Small intestine (tissue), 16 donors: ENCODE measurements at places on chromosomes 4 and X.

- no peak for DNase-seq
Observed at GRCh38 chrX:10111364-10112148, 45.2 kb upstream of the CLCN4 start.

DNA sequence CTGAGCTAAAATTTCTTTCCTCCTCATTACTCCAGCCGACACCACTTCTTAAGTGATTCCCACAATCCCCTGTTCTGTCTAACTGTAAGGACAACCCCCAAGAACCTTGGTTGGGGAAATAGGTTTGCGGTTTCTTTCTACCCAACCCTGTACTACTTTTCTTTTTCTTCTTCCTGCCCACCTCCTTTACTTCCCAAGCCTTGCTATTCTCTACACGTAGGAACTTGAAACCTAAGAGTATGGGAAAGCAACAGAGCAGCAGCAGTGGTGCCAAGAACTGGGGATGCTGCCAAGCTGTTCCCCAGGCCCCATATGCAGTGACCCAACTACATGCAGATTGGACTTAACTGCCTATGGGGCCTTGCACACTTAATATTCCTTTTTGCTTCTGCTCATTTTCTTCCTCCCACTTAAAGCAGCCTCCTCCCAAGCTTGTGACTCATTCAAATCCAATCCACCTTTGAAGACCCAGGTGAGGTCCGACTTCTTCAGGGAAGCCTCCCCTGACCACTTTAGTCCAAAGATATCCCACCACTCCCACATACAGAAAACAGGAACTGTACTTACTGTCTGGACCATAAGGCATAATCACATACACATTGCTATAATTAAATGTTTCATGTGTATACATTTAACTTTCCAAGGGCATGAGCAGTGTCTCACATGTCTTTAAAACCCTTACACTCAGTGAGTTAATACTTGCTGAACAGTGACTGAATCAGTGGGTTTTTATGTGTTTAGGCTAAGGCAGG is 1.7 kb downstream of the FAM120C start:
- no peak for DNase-seq

GRCh38 chr4:114364857-114365256 is 233.8 kb upstream of the UGT8 start:
- DNase-seq: no peak

DNA sequence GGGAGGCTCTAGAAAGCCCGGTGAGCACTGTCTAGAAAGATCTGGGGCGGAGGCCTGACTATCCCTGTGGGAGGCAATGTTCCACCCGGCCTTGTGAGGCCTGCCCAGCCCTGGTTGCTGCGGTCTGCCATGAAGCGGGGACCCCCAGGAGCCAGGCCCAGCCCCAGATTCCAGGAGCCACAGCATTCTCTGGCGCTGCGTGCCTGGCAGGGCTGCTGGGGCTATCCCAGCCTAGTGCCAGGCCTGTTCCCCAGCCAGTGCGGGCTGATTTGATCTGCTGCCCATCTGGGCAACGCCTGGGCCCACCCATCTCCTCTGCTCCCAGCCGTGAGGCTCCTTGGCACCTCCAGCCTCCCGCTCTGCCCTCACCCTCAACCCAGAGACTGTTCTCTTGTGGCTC is 19.6 kb downstream of the ATP2B3 start:
- no peak for DNase-seq

GRCh38 chr4:83358410-83358809 is 23.8 kb upstream of the HPSE start:
- DNase-seq: no peak

- no peak for DNase-seq
Observed at GRCh38 chr4:165088366-165088765, 24.3 kb downstream of the TMEM192 start.

DNA sequence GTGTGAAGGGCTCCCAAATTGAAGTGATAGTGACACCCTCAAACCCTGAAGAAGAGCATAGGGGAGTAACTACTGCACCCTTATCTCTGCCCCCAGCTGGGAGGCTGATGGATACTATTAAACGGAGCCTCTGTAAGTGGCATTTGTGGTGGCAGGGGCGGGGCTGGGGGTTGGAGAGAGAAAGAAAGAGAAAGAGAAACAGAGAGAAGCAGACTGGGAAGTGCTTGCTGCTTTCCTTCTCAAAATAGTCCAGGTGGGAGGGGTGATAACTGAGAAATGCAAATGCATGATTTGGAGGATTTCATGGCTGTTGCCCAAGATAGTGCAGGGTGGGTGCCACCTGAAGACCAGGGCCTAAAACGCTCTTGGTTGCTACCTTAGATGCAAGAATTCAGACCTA is 253.5 kb upstream of the GATB start:
- DNase-seq: no peak

GRCh38 chrX:30488092-30488491 is 89.5 kb downstream of the TASL start:
- no peak for DNase-seq

DNA sequence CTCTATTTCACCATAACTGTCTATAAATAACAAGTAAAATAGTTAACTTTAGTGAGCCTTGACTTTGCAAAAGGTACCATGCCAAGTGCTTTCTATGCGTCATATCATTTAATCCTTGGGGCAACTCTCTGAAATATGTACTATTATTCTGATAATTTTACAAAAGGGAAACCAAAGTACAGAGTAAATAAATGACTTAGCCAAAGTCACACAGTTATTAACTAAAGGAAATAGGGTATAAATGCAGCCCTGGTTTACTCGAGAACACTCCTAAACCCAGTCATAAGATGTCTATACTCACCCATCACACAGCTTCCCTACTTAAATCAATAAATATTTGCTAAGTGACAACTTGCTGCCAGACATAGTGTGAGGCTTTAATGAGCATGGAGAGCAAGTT is 14.4 kb downstream of the KCTD8 start:
- DNase-seq: no peak

DNA sequence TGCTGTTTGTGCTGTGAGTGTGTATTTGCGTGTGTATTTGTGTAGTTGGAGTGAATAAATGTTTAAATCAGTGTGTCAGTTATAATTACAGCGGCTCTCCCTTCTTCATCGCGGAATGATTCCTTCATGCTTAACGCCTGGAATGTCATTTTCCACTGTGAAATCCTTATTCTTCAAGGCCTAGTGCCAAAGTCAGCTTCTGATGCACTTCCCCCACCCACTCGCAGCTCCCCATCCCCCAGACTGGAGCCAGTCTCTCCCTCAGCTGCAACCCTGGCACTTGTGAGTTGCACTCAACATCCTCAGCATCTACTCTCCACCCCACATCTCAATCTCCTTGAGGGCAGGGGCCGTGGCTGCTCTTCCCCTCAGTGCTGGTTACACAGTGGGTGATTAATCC is 583.0 kb downstream of the BCOR start:
- no peak for DNase-seq

DNA sequence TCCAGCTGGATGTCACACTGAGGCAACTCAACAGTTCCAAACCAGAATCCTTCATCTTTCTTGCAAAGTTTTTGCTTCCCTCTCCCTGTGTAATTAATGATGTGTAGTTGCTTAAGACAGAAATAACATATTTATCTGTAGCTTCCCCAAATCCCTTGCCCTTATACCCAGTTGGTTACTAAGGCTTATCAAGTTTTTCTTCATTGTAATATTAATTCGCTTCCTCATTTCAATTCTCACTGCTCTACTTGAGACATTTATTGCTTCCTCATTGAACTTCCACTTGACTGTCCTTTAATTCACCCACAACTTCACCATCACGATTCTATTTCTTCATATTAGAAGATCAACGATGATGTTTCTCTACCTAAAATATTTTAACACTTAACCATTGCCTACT is 386.6 kb upstream of the CPEB2 start:
- no peak for DNase-seq

- no peak for DNase-seq
Observed at GRCh38 chr4:147954850-147955249, 223.0 kb downstream of the ARHGAP10 start.

DNA sequence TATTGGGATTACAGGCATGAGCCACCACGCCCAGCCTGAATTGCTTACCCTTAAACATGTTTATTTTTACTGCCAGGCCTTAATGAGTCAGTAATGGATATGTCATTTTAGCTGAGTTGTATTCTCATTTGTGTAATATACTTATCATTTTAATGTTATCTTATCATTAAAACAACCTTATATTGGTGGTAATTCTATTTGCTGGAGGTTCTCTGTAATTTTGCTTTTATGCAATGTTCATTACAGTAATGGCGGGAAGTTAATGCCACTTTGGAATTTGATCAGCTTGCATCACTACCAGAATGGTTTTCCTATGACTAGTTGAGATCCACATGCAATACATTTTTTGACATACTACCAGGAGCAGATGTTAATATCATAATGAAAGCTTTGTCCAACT is 6.3 kb upstream of the PGAM4 start:
- DNase-seq: peak; percentile 78

DNA sequence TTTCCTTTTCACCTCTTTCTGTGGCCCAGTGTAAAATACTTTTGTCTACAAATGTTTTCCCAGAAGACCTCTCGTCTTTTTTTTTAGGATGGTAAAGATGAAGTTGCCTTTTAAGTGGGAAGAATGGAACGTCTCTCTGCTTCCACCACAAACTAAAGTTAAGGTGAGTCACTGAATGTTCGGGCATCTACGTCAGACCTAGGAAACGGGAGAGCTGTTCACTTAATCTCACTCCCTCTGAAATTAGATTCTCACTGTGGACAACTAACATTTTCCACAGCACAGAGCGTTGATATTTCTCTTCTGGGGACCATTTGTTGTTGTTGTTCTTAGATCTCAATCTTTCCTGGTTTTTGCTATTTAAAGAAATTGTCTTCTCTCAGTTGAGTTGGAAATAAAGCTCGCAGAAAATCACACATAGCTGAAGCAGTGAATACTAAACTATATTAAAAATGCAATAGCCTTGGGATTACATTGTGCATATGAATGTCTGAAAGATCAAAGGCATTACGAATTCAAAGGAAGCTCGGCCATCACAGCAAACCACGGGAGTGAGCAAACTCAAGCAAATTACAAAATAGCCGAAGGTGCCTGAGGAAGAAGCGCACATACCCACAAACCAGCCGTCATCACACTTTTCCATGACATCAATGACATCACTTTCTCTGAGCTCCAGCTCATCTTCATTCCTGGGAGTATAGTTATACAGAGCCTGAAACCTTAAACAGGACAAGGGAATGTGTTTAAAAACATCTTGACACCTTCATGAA is 53.9 kb upstream of the PDLIM3 start:
- no peak for DNase-seq

DNA sequence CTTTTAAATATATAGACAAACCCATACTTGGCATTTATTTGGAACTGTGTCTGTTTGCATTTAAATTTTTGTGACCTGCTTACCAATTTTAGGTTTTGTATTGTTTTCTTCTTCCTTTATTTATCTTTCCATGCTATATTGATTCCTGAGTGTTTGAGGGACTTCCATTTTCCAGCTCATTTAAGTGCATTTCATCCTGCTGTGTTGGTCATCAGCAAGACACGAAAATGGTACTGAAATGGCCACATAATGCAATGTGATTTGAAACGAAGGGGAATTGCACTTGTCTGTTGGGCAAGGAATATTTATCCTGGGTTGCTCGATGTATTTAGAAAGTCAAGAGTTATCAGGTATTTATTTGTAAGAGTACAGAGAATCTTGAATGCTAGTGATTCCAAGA is 524.3 kb upstream of the MAGEB2 start:
- no peak for DNase-seq

DNA sequence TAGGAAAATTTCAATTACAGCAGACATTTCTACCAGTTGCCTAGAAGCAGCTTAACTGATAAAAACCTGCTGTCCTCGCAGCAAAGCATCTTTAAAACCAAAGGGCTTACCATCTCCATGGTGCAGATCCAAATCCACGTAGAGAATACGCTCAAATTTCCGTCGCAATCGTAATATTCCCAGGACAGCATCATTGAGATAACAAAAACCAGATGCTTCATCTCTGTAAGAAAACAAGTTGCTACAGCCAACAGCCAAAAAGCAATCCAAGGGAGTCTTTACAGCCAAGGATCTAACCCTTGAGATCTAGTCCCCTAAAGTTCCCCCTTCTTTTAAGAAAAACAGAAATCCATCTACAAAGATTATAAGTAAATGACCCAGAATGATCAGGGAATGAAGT is 77.6 kb downstream of the HDAC8 start:
- no peak for DNase-seq

- no peak for DNase-seq
Observed at GRCh38 chr4:126762663-126763247, 870.0 kb upstream of the INTU start.
